ENCODE measurements at places on chromosomes 13 and 19.
A peak's percentile ranks its signal among the peaks of the same experiment; 100 is the strongest.

DNA sequence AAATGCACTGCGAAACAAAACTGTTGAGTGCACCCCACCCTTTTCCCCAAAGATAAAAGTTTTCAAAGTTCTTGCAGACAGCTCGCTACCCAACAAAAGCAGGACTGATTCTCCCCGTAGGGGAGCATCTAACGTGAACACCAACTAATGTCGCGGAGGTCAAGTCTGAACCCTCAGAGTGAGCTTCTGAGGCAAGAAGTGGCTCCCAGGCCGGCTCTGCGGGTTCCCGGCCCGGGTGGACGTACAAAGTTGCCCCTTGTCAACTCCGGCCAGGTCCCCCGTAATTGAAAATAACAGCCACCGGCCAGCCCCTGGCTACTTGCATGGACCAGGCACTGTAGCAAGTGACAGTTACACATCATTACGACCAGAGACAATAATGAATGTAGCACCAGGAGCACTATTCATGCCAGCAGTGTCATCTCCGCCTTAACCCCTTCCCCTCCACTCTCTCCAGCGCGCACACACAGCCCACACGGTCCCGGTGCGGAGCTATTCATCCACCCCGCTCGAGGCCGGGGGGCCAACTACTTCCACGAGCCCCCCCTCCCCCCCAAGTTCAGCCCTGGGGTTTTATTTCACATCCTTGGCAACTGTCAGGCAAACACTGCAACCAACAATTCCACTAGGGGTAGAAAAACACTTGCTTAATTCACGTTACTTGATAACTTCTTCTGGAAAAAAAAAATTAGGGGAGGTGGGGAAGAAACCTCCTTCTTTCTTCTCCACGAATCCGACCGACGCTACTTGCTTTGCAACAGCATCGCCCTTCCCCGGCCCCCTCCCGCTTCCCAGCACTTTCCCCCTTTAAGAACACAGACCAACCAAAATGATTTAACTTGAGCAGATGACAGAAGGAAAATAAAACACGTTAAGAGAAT is 1.2 kb downstream of the KLF12 start:
- peak; percentile 68 for DNase-seq

DNA sequence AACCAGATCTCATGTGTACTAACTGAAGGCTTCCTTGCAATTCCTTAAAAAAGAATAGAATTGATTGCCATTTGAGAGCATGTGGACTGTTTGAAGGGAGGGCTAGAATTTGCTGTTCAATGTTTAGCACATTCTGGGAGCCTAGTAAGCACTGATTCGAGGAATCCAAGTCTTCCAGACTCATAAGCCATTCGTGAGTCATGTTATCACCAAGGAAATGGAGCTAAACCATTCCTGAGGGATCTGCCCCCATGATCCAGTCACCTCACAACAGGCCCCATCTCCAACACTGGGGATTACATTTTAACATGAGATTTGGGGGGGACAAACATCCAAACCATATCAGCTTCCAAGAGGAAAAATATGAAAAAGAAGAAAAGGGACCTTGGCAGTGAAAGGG is 276.4 kb downstream of the KCNRG start:
- no peak for DNase-seq

DNA sequence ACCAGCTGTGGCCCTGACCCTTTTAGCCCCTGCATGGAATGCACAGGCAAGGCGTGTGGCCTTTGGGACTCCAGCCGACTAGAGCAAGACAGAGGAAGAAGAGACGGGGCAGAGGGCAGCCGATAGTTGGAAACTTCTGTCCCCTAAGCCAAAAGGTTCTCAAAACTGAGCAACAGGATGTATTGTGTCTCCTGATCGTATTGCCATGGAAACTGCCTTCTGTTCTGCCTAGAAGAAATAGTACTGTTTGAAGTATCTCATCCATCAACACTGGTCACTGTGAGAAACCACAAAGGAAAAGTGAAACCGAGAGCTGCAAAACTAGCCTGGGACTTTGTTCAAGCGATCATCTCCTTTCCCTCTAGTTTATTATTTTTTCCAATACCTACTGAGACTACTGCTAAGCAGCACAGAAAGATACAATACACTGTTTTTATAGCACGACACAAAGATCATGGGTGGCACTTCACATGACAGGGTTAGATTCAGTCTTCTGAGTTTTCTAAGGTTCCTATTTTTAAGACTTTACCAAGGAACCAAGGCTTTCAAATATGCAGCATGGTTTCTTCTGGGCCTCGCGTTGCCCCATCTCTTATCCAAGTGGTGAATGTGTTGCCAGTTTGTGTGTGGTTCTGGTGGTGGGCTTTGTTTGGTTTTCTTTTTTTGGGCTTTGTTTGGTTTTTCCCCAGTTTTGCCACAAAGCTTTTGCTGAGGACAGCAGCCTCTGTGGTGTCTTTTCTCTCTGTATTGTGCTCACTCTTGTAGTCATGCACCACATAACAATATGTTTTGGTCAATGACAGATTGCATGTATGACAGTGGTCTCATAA is 49.3 kb upstream of the GPR183 start:
- peak; percentile 85 for DNase-seq

DNA sequence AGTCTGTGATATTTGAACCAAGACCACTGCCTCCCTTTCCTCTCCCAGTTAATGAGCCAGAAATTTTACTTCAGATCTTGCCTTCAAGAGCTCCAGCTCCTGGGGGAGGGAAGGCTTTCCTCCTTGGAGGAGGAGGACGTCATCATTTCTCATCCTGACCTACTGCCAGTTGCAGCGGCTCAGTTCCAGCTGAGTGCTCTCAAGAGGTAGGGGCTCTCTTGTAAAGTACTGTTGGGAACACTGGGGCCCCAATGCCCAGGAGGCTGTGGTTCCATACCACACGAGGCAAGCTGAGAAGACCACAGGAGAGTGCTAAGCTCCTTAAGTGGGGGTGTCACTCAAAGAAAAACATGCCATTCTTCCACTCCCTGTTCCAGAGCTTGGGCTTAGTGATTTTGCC is 36.2 kb downstream of the METTL21C start:
- no peak for DNase-seq

DNA sequence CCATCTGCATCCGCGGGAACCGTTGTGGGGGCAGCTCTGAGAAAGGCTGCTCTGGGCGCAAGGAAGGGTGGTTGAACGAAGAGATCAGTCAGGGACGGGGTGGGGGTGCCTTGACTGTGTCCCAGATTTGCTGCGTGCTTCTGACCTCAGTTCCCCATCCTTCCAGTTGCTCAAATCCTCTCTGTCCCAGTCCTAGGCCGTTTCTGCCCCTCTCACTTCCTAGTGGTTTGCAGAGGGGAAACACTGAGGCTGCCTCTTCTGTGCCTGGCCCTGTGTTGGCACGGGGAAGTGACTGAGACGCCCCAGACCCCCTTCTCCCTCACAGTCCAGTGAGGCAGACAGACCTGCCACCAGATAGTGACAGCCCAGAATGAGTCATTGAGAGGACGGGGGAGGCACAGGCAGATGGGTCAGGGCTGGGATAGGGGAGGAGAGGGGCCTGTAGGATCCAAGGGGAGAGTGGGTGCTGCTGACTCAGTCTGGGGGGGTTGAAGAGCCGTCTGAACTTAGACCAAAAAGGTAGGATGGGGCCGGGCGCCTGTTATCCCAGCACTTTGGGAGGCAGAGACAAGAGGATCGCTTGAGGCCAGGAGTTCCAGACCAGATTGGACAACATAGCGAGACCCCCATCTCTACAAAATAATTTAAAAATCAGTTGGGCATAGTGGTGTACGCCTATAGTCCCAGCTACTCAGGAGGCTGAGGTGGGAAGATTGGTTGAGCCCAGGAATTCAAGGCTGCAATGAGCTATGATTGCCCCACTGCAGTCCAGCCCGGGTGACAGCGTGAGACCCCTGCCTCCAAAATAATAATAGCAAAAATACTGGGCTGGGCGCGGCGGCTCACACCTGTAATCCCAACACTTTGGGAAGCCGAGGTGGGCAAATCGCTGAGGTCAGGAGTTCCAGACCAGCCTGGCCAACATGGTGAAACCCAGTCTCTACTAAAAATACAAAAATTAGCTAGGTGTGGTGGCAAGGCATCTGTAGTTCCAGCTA is 26.5 kb downstream of the NUMBL start:
- DNase-seq: no peak

GRCh38 chr19:53463263-53463662 is 4.3 kb upstream of the ZNF813 start:
- peak; percentile 25 for DNase-seq

- no peak for DNase-seq
Observed at GRCh38 chr13:44664308-44664707, 88.2 kb upstream of the TSC22D1 start.

- no peak for DNase-seq
Observed at GRCh38 chr13:52104624-52105023, 24.2 kb downstream of the NEK5 start.

- no peak for DNase-seq
Observed at GRCh38 chr13:108962654-108963053, 333.2 kb downstream of the MYO16 start.

DNA sequence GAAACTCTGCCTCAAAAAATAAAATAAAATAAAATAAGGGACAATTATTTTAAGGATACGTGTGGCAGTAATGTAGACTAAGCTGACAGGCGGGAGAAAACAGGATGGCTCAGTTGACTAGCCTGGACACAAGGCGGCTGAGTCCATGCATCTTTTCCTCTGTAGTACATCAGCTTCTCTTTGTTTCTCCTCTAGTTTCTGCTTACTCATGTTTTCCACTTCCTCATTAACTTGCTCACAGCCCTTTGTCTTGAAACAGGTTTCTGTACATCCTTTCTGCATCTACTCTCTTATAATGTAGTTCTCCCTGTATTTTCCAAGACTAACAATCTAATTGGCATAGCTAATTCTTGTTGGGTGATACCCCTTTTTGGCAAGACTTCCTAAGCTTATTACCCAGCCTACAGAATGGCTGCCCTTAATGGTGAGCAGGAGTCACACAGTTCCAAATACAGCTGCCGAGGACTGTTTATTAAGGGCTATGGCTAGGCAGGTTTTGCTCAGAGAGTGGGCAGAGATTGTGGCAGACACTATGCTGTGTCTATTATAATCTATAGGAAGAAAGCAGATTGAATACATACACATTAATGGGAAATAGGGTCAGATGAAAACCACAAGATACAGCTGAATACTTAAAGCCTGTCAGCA is 58.7 kb upstream of the KLF5 start:
- DNase-seq: no peak

DNA sequence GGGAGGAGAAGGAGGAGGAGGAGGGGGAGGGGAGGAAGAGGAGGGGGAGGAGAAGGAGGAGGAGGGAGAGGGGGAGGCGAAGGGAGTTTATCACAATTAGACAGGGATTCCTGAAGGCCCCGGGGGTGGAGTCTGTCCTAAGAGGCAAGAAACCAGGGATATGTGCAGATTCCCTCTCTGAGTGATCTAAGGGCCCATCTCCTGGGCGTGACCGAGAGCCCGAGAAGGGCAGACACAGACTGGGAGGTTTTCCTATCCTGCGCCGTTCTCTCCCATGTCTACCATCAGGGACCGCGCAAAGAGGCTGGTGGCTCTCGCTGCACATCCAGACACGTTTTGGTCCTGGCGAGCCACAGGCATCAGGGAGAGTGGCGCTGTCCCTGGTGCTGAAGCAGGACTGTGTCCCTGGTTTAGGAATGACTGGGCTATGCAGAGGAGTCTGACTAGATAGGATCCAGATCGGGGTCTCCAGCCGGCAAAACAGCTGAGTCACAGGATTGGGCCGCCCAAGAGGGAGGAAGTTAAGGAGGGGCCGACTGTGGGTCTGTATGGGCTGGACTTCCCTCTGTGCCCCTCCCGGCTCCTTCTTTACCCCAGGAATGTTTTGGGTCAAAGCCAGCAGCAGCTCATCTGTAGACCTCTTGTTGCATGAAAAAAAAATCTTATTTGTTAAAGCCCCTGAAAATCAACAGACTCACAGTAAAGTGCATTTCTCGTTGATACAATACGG is 17.9 kb upstream of the ZNF175 start:
- no peak for DNase-seq

DNA sequence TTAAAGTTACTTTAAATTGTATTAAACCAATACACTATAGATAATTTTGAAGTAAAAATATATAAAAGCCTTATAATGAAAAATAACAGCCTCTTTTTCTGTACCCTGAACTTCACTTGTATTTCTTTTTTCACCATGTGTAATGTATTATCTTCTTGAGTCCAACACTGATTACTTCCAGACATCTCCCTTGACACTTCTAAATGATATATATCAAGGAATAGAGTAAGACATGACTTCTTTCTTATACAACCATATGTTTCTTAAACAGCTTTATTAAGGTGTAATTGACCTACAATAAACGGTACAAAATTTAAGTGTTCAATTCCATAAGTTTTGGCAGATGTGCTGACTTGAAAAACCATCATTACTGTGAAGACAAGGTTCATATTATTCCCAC is 531.9 kb downstream of the OLFM4 start:
- no peak for DNase-seq

DNA sequence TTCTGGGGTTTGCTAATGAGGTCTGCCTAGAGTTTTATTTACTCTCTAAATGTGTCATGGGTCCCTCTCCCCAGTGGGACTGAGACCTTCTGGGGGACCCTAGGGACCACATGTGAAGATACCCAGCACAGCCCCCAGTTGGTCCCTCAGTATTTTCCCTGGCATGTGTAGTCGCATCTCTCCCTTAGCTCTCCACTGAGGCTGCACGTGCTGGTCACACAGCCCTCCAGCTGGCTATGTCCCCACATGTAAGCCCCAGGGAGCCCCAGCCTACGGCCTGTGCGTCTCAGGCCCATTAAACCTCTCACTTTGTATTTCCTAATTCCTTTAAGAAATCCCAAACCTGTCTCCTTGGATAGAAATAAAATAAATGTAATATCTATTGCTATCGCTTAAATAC is 189.6 kb upstream of the TSHZ3 start:
- DNase-seq: no peak

- DNase-seq: no peak
Observed at GRCh38 chr13:77544758-77545338, 9.3 kb downstream of the SCEL start.

GRCh38 chr19:51122112-51122981 is 2.4 kb upstream of the SIGLEC9 start:
- DNase-seq: no peak

GRCh38 chr13:111640006-111640405 is 319.6 kb downstream of the TEX29 start:
- DNase-seq: no peak

DNA sequence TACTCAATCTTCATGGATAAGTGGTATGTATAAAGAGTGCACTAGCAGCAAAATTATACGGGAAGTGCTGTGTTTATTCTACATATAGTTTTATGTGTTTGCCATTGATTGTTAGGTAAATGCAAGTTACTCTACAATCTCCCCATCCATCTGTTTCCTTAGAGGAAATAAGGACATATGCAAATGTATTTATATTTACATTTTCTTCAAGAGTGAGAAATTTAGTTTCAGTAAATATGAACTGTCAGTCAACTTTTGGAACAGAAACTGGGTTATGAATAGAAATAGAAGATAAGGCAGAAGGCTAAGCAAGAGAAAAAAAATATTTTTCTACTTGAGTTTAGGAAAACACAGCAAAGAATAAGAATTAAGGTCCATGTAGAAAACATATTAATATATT is 176.1 kb upstream of the KLHL1 start:
- DNase-seq: no peak

DNA sequence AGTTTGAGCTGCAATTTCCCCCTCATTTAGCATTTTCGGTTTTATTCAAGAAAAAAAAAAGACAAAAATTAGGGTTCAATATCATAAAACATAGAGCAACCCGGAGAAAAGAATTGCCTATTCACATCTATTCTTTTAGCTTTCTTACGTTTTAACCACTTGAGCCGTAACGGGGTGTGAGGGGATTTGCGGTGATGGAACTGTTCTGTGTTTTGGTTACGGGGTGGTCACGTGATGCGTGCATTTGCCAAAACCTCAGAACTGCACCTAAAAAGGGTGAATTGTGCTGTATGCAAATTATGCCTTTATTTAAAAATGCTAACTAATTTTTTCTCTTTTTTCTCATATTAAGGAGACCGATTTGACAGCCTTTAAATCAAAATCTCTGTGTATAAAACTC is 22.1 kb downstream of the CLEC11A start:
- DNase-seq: no peak

All from CD4-positive, alpha-beta T cell treated with Interleukin-4 for 1 hour (primary cell).